ENCODE measurements at places on chromosomes 2 and 18.

- DNase-seq, result no peak
Observed at GRCh38 chr18:52433797-52434196, 93.8 kb downstream of the DCC start.

- no peak for DNase-seq
Observed at GRCh38 chr2:200674837-200675236, 89.0 kb downstream of the AOX1 start.

DNA sequence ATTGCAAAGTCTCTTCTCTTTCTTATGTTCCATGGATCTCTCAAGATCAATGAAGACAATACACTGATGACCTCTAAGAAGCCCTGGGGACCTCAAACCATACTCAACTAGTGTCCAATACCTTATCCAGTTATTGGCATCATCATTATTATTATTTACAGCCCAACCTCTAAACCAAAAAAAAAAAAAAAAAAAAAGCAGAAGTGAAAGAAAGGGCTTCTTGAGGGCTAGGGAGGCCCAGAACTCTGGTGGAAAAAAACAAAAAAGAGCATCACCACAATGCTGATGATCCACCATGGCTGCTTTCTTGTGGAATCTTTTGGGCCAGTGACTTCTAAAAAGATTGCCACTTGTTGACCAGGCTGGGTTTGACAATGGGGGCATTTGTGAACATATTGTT is 324.9 kb downstream of the LPIN1 start:
- no peak for DNase-seq

- no peak for DNase-seq
Observed at GRCh38 chr2:219527076-219527394, 12.8 kb downstream of the ASIC4 start.
